Immature natural killer cell (primary cell): ENCODE measurements at places on chromosomes 1 and 21. TPM values are rescaled to one million over a fixed set of nuclear protein-coding genes. Genes with fewer than 3 reads are reported as not detected.

Gene CLDN14
- not detected for polyA plus RNA-seq

Gene NTRK1
- not detected for polyA plus RNA-seq

Gene CHRNB2
- polyA plus RNA-seq: not detected

Gene UBXN10
- 1.7 TPM for polyA plus RNA-seq

Gene F5
- 0.09 TPM for polyA plus RNA-seq

Gene CD34
- not detected for polyA plus RNA-seq

Gene HSF2BP
- polyA plus RNA-seq: not detected

Gene PDE4B
- 25.1 TPM for polyA plus RNA-seq

Gene OR2T11
- polyA plus RNA-seq: not detected

Gene OPRD1
- polyA plus RNA-seq: 0.03 TPM

Gene NHLH2
- not detected for polyA plus RNA-seq

Gene TIE1
- polyA plus RNA-seq: 8.8 TPM

Gene S100A4
- 2,006 TPM for polyA plus RNA-seq

Gene SH3BGRL3
- 2,040 TPM for polyA plus RNA-seq
